Germinal center (tissue), 1 donor: ENCODE measurements at places on chromosomes 3 and 15.
A peak's percentile ranks its signal among the peaks of the same experiment; 100 is the strongest.

DNA sequence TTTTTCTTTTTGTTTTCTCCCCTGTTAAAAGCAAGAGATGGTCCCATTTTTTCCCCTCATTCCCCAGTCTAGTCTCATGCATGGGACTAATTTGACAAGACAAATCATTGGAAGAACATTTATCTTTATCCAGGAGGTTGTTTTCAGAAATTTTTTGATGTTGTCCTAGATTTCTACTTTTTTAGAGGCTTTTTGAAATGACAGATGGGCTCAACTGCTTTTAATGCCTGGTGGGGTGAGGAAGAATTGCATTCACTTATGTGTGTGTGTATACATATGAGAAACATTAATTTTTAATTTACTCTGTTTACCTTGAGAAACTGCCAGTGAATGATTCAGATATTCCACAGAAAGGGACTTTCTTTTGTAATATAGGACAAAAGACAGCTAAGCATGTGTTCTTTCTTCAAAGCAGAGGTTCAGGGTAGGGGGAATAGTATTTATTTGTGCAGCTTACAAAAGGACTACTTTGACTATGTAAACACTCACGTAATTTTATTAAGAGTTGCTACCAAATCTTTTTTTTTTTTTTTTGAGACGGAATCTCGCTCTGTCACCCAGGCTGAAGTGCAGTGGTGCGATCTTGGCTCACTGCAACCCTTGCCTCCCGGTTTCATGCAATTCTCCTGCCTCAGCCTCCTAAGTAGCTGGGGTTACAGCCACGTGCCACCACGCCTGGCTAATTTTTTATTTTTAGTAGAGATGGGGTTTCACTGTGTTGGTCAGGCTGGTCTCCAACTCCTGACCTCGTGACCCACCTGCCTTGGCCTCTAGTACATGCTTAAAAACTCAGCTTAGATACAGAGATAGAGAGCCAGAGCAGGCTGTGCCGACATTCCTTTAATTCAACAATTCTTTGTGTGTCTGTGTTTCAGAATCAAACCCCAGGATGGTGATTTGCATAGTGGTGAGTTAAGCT lies 130.1 kb upstream of the RARB start:
- DNase-seq = no peak

- DNase-seq = no peak
These were observed 95.7 kb downstream of the PPM1L start for GRCh38 chr3:160851629-160852210.

DNA sequence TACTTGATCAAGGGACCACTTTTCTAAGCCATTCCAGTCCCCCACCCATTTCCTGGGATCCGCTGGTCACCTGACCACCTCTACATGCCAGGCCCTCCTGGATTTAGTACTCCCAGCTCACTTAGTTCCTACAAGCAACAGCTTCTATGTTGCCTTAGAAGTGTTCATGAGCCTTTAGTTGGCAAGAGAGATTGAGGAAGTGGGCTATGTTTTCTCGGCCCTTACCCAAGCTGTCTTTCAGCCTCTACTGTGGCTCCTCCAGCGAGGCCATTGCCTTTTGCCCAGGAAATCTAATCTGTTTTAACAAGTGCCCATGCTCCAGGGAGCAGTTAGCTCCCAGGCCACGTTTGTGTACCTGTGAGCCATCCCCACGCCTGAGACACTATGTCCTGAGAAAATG lies 4.5 kb upstream of the PRKAR2A start:
- DNase-seq = no peak

DNA sequence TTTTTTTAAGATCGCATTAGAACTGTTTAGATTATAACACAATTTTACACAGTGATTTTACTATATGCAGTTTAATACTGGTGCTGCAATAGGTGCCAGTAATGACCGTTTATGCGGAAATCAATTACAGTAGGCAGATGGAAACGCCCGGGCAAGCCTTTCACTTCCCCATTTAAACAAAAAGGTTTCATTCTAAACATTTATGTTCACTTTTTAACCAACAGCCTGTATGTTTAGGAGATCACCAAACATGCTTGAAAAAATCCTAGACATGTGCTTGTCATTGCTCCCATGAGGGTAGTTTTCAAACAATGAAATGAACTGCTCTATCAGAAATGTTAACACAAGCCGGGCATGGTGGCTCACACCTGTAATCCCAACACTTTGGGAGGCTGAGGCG lies 2.7 kb downstream of the BNIP2 start:
- DNase-seq = peak; percentile 69

- DNase-seq = no peak
These were observed 16.7 kb upstream of the SOX2 start for GRCh38 chr3:181694805-181695660.

DNA sequence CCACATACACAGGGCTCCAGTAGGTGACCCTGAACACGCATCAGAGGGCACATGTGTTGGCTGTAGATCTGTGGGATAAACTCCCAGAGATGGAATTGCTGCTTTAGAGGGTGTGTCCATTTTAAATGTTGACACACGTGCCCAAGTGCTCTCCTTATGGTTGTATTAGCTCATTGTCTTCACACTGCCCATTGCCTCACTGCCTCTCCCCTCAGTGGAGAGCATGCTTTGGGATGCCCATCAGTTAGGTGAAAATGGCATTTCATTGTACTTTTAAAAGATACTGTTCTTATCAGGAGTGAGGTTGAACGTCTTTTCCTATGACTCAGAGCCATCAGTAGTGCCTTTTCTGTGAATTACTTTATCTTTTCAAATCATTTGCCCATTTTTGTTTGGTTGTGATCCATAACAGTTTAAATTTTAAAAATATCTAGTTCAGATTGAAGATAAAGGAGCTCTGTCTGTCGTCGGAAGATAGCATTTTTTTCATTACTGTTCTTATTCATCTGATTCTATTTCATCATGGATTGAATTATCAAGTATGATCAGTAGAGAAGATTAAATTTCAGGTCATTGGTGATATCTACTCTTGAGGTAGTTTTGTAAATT lies 120.7 kb downstream of the CHDH start:
- DNase-seq = no peak

- no peak for DNase-seq
These were observed 102.1 kb upstream of the PRR20G start for GRCh38 chr3:127389913-127390312.

DNA sequence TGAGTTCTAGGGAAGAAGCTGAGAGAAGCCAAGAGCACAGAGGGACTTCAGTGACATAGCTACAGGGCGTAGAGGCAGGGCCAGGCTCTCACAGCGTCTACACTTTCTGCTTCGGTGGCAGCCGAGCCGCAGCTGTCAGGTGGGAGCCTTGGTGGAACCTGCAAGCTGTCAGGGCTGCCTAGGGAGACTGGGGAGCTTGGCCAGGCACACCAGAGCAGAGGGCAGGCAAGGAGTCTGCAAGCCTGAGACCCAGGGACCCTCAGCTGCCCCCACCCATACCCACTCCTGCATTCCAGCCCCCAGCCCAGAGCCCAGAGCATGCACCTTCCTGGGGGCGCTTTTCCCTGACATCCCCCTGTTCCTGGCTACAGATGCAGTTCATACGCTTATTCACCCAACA lies 13.4 kb upstream of the KLF15 start:
- DNase-seq = no peak

DNA sequence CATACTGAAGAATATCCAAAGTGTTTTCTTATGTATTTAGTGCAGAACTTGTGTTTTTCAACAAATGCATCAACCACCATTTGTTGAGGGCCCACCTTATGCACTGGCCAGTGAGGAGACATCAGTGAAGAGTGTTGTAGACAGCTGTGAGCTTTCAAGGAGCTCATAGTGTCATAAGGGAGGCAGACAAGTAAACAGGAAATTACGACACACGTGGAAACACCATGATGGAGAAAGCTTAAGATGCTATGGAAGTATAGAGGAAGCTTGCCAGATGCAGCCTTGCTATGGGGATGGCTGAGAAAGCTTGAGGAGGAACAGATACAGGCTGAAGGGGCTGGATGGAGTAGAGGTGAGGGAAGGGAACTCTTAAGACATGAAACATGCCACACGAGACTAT lies 50.8 kb upstream of the PSMD6 start:
- no peak for DNase-seq

- DNase-seq = no peak
These were observed 292.3 kb downstream of the TIGIT start for GRCh38 chr3:114586119-114586518.

DNA sequence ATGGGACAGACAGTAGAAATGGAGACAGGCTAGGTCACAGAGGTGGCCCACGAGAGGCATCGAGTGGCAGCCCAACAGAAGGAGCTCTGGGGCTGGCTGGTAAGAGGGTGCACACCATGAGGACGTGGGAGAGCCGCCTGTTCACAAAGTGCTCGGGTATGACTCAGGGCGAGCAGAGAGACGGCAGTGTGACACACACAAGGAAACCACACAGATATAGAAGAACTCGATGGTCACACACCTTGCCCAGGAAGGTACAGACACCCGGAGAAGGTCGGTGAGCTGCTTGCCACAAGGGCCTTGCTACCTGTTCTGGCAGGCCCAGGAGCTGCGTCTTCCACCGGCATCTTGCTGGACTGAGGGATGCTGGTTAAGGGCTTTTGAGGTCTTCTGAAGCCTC lies 50.2 kb downstream of the CA12 start:
- no peak for DNase-seq

DNA sequence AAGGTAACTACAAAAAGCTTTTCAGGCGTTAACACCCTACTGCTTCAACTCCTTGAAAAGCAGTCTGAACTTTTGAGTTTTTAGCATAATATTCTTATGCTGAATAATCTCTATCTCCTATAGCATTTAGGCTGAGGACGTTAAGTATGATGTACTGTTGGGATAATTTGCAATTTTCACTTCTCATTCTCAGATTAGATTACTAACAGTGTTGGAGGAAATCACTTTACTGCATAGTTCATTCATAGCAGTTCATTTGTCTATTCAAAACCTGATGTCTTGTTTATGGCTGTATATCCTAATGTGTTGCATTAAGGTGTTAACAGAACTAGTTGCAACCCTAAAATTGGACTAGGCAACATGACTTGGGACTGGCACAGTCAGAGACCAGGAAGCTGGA lies 983.1 kb downstream of the FHIT start:
- DNase-seq = no peak

DNA sequence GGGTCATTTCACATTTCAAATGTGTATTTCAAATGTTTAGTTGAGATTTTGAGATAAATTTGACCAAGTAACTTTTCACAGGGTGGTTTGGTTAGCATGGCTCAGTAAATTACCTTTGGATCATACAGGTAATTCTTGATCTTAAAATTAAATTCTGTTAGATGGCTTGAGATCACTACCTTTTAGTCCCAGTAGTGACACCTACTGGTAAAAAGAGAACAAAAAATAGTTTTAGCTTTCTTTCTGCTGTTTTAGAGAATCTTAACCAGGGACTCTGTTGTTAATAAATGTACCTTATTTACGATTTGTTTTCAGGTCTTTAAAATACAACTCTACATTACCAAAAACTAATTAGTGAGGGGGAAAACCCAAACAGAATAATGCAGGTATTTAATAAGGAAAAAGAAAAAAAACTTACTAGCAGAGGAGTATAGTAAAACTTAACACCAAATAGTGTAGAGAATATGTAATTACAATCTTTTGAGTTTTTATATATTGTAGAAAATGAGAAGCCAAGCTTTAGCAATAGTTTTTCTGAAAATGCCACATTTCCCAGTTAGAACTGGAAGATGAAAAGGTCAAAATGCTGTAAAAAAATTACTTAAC lies 620.3 kb upstream of the AGTR1 start:
- DNase-seq = peak; percentile 1
